ENCODE measurements at places on chromosomes 4 and X.

- no peak for DNase-seq
These were observed 523.1 kb downstream of the MID1IP1 start for GRCh38 chrX:39324233-39324930.

DNA sequence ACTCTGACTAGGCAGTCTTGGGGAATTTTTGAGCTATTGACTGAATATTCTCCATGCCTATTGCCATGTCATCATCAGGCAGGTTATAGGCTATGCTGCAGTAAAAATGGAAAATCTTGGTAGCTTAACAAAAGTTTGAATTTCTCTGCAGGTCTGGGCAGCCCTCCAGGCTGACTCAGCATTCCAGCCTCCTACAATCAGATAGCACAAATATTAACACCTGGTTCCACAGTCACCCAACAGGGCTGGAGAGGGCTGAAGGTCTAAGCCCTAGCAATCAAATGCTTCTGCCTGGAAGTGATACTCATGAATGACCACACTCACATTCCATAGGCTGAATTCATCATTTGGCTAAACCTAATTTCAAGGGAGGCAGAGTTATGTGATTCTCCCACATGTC, 9.6 kb upstream of the PPP3CA start:
- DNase-seq, result no peak

GRCh38 chr4:4226606-4227438, at the start of gene OTOP1:
OTOP1 (minus strand) TSS chr4:4226929; CDS start chr4:4226864, 65 bp downstream.
- no peak for DNase-seq

DNA sequence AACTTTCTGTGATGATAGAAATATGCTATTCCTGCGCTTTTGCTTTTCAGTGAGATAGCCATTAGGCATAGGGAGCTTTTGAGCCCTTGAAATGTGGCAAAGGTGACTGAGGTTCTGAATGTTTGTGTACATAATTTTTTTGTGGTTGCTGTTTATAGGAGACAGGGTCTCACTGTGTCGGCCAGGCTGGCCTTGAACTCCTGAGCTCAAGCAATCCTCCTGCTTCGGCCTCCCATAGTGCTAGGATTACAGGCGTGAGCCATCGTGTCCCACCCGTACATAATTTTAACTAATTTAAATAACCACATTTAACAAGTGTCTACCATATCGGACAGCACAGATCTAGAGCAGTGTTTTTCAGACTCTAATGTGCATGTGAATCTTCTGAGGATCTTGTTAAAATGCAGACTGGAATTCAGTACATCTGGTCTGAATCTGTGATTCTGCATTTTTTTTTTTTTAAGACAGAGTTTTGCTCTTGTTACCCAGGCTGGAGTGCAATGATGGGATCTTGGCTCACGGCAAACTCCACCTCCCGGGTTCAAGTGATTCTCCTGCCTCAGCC, 45.3 kb downstream of the CASP6 start:
- no peak for DNase-seq

DNA sequence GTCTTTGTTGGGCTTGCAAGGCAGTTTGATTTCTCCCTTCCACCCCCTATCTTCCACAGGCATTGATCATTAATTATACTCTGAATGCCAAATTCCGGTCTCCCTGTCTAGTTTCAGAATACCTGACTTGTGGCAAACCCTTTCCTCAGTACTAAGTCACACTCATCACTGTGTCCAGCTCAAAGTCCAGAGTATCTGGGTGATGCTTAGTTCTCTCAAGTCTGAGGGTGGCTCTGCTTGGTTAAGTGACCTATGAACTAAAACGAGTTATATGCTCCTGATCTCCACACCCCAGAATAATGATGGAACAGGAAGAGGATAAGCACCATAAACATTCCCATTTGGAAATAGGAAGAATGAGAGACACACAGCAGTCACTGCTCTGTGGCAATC, 6.5 kb downstream of the SMIM9 start:
- no peak for DNase-seq

- DNase-seq, result no peak
These were observed 56.0 kb upstream of the RELL1 start for GRCh38 chr4:37742149-37742548.

GRCh38 chr4:26788341-26788733, 72.3 kb upstream of the STIM2 start:
- no peak for DNase-seq

DNA sequence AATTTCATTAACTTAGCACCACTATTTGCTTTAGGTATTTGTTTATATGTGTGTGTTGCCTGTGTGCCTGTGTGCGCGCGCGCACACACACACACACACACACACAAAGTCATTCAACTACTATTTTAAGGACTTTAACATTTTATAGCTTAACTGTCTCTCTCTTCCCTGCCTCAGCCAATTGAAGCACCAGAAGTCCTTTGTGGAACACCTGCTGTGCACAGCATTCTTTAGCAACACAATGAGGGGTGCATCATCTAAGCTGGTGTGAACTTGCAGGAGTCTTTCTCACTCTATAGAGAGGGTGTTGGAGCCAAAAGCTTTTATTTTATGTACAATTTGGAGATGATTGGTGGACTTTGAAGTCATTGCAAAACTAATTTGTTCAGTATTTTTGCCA, 31.3 kb downstream of the SLIT2 start:
- DNase-seq, result no peak

- DNase-seq, result no peak
These were observed 22.6 kb downstream of the CHRNA9 start for GRCh38 chr4:40357738-40358137.

- no peak for DNase-seq
These were observed 381.3 kb upstream of the INTU start for GRCh38 chr4:127251423-127251822.

- no peak for DNase-seq
These were observed 419.3 kb upstream of the SLIT2 start for GRCh38 chr4:19832411-19832810.

GRCh38 chr4:89434364-89434988, 126.9 kb upstream of the GPRIN3 start:
- DNase-seq, result peak; percentile 6

GRCh38 chr4:40333921-40334352, 1.2 kb upstream of the CHRNA9 start:
- DNase-seq, result no peak

DNA sequence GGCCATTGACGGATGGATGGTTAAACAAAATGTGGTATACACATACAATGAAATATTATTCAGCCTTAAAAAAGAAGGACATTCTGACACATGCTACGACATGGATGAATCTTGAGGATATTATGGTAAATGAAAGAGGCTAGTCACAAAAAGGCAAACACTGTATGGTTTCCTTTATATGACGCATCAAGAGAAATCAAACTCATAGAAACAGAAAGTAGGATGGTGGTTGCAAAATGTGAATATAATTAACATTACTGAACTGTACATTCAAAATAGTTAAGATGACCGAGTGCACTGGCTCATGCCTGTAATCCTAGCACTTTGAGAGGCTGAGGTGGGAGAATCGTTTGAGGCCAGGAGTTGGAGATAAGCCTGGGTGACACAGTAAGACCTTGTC, 9.5 kb upstream of the CASK start:
- no peak for DNase-seq

- DNase-seq, result no peak
These were observed 170.6 kb upstream of the GK2 start for GRCh38 chr4:79578606-79579005.

DNA sequence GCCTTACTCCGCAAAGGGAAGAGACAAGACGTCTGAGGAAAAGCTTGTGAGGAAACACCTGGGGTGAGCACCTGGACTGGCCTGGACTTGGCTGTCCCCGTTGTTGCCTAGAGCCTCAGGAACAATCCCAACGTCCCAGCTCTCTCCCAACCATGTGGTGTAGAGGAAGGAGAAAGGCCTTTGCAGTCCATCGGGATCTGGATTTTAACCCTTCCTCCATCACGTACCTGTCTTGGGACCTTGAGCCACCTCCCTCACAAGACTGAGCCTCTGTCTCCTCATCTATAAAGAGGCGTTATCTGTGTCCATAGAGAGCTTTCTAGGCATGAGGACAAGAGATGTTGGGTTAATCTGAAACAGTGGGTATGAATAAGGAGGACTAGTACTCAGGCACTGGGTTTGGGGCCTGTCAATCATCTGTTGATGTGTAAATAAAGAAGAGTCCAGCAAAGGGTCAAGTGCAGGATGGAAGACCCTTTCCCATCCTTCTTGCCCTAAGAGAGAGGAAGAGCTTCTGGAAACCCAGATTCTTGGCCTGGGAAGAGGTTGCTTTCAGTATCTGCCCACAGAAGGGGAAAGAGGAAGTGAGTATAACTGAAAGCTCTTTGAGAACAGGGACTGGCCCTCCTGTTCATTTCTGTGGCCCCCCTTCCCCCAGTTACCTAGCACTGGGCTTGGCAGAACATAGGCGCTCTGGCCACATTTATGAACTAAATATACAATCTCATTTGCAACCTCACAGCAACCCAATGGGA, 137.1 kb downstream of the PJA1 start:
- DNase-seq, result no peak

DNA sequence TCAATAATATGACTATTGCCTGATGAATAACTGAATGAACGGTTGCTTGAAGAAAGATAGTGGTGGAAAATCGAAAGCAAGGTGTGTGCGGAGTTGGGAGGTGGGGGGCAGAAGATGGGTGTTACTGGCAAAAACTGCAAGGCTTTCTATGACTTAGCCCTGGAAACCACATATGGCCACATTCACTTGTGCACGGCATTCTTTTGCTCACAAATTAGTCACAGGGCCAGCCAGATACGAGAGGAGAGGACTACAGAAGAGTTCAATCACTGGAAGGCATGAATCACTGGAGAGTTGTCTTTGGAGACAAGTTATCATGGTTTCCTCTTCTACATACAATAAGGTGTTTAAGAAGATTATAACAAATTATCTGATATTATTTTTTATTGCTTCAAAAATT, 626.5 kb upstream of the CPEB2 start:
- no peak for DNase-seq

GRCh38 chr4:41496977-41497376, 41.0 kb upstream of the LIMCH1 start:
- DNase-seq, result no peak

GRCh38 chr4:86400216-86400615, 40.4 kb upstream of the MAPK10 start:
- DNase-seq, result no peak

DNA sequence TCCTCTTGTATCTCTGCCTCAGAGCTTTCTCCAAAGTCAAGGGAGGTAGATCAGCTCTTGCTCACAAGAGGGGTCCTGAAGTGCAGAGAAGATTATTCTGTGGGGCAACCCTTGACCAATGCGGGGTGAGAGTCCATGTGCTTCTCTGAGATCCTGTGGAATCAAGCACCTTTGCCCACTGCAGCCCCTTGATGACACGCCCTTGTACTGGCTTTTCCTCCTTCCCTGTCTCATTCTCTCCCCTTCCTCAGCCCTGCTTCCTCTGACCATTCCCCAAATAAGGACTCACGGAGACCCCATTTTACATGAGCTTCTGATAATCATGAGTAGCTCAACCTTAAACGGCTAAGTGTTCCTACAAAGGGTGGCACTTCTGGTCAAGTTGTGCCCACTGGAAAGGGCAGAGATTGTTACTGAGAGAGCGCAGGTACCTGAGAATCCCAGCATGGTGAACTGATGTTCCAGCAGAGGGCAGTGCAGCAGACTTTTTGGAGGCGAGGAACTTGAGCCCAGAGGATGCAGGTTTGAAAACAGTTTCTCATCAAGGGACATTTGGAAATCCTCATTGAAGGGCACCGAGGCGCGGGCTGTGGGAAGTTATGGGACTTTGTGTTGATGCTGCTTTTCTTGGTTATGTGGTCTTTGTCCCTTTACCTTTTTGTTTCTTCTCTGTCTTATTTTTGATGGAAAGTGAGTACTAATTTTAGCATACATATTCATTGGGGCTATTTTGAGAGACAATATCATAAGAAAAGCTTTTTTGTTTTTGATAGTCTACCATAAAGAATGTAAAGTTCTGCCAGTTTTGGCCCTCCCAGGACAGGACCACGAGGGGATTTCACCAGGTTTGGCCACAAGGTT, 201.3 kb downstream of the RBM46 start:
- DNase-seq, result peak; percentile 15

DNA sequence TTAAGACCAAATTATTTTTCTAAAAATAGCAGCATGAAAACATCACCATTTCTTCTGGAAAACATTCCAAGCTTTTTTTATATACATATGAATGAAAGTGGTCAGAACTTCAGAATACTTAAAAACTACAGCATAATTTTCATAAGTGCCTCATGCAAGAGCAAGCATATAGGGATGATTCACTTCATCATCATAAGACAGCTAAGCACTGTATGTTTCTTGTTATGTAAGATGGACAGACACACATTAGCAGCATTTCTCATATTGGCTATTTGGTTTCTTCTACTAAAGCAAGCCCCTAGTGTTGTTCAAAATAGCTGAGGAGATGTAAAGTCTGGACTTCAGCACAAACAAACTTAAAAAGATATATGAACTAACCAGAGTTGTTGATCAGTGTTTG, 213.1 kb upstream of the NOCT start:
- no peak for DNase-seq

DNA sequence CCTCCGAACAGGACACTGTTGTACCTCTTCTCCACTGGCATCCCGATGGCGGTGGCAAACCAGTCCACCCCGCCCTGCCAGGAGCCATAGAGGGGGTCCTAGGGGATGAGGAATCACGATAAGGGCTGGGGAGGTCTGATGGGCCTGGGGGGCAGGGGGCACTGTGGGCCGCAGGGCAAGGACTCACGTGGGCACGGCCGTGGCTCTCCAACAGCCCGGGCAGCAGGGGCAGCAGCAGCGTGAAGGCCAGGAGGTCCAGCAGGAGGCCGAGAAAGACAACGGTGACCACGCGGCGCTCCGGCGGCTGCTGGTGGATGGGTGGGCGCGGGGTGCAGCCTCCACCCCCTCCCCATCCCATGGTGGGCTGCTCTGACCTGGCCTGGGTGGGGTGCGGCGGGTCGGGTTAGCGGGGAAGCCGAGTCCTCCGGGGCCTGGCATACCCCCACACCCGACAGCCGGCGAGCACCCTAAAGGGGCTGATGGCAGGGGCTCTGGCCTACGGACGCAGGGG, 29.6 kb downstream of the NOP14 start:
- no peak for DNase-seq

GRCh38 chr4:95869961-95870500, 30.1 kb downstream of the PDHA2 start:
- DNase-seq, result no peak

- no peak for DNase-seq
These were observed 16.4 kb downstream of the FLNA start for GRCh38 chrX:154358011-154358410.

DNA sequence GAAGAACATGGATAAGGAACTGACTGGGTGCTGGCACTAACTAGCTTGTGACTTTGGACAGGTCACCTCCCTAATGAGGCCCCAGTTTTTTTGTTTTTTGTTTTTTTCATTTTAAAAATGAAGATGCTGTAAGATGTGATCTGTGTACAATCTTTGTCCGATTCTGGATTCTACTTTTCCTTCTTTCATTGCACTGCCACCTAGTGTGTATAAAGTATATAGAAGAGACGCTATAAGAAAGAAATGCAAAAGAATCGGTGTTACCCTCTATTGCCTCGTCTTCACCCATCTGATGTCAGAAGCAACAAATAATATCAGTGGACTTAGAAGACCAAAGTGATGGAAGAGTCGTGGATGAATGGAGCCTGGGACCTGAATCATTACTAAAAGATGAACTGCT, 58.6 kb upstream of the P2RY10 start:
- DNase-seq, result no peak

GRCh38 chr4:140090215-140090731, 63.7 kb downstream of the MAML3 start:
- DNase-seq, result no peak
